ENCODE measurements at places on chromosomes 1 and 21. TPM values are rescaled to one million over a fixed set of nuclear protein-coding genes. Genes with fewer than 3 reads are reported as not detected.

TCHHL1 gene
- total RNA-seq, result not detected

SLC16A4 gene
- total RNA-seq, result 0.07 TPM

ERG gene
- not detected for total RNA-seq

TFAP2E gene
- not detected for total RNA-seq

MGST3 gene
- 77.0 TPM for total RNA-seq

PSMB2 gene
- 231 TPM for total RNA-seq

SMG7 gene
- total RNA-seq, result 69.7 TPM

SLC35E2B gene
- total RNA-seq, result 44.6 TPM

Measured in K562 (cell line).